Stimulated activated CD8-positive, alpha-beta memory T cell treated with anti-CD3 and anti-CD28 coated beads, Interleukin-15, amount 100 ng/mL, for 24 hours (primary cell): ENCODE measurements at places on chromosomes 11 and 22.

- DNase-seq, result no peak
Measured at GRCh38 chr11:60150279-60150678, 32.6 kb downstream of the MS4A6A start.

DNA sequence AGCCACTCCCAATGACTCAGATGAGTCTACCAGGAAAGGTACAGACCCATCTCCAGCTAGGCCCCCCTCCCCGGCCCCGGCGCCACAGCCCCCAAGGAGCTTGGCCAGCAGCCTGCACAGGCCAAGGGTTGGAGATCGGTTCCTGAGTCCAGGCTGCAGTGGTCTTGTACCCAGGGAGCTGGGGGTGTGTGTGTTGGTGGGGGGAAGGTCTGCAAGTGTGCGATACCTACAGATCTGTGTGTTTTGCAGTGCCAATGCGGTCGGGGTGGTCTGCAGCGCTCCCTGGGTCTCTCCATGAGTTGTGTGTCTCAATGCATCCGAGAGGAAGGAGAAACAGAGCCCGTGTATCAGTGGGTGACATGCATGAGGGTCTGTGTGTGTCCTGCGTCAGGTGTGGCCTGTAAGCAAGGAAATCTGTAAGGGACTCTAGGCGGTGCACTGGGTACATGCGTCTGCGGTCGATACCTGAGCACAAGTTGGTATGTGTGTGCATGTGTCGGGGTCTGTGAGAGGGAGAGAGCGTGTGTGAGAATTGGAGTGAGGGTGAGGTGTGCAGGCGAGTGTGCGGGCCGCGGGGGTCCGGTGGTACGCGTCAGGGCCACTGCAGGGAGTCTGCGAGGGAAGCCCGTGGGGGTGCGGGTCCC, 645 bp downstream of the CDC42BPG start:
- DNase-seq, result no peak

DNA sequence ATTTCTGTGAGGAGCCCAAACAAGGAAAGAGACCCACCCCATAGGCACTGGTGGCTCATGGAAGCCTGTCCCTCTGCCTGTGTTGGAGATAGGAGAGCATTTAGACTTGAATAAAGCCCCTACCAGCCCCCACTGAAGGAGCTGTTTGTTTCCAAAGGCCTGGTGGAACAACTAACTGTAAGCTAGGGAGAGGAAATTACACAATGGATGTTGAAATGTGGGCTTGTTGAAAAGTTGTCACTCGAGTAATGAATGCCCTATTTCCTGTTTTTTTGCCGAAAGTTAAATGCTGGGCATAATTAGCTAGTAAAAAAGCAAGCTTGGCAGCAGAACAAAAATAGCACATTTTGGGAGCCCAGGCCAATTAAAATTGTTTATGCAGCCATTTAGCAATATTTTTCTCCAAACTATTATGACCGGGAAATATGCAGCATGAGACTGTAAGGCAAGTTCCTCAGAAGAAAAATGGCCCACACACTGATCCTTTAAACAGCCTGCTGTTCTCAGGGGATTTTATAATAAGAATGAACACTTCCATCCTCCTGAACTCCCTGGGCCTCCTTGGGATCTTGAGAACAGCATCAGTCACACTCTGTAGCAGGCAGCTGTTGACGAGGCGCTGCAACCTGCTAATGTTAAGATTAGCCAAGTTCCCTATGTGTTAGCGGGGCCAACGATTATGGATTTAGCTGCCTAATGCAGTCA, 38.6 kb upstream of the LMO2 start:
- DNase-seq, result no peak

DNA sequence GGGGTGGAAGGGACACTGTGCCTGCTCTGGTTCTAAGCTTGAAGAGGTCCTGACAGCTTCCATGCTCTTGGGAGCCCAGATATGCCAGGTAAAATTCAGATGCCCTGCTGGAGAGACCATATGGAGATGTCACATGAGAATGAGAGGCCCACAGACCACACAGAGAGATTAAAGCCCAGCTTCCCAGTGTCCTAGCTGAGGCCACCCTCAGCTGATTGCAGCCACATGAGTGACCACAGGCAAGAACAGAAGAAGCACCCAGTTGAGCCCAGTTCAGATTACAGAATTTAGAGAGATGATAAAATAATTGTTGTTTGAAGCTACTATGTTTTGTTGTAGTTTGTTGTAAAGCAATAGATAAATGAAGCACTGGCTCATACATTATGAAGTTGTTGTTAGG, 14.4 kb upstream of the PVALB start:
- DNase-seq, result no peak

- peak; percentile 34 for DNase-seq
Measured at GRCh38 chr22:50148991-50149721, 21.4 kb upstream of the PANX2 start.

- no peak for DNase-seq
Measured at GRCh38 chr11:100712583-100712982, 25.5 kb downstream of the ARHGAP42 start.

- DNase-seq, result no peak
Measured at GRCh38 chr11:94315664-94316063, 11.3 kb downstream of the IZUMO1R start.
